PC-3 (cell line): ENCODE measurements at places on chromosomes 3 and 15. TPM values are rescaled to one million over a fixed set of nuclear protein-coding genes. Genes with fewer than 3 reads are reported as not detected.

- DNase-seq = no peak
- no peak overlapping the region for H3K4me3 ChIP-seq
- no peaks in the 10 kb centered on the region for H3K27me3 ChIP-seq
- H3K4me1 ChIP-seq = peaks cover 17% of the 10 kb centered on the region
- no peak overlapping the region for H3K27ac ChIP-seq
These were observed 3.1 kb upstream of the PLA2G4F start for GRCh38 chr15:42159381-42160015.

GRCh38 chr3:188270423-188270972 lies 116.5 kb downstream of the LPP start:
- H3K4me3 ChIP-seq = no peak overlapping the region
- peak; percentile 60 for DNase-seq
- H3K36me3 ChIP-seq = no peaks in the 10 kb centered on the region
- H3K4me1 ChIP-seq = peaks cover 80% of the 10 kb centered on the region

- H3K36me3 ChIP-seq = no peaks in the 10 kb centered on the region
- H3K4me3 ChIP-seq = no peak overlapping the region
These were observed 79.3 kb downstream of the MDFIC2 start for GRCh38 chr3:70233112-70233511.

GRCh38 chr15:44537735-44538240 lies 841 bp downstream of the EIF3J start:
- peak overlapping the region; percentile 85 for H3K27ac ChIP-seq
- peak; percentile 36 for DNase-seq
- peaks cover 33% of the 10 kb centered on the region for H3K4me1 ChIP-seq
- H3K27me3 ChIP-seq = no peaks in the 10 kb centered on the region
- H3K36me3 ChIP-seq = peaks cover 23% of the 10 kb centered on the region

- no peak for DNase-seq
- no peaks in the 10 kb centered on the region for H3K27me3 ChIP-seq
- no peak overlapping the region for H3K27ac ChIP-seq
- no peak overlapping the region for H3K4me3 ChIP-seq
These were observed 170.9 kb upstream of the THBS1 start for GRCh38 chr15:39409876-39410530.

RUBCN gene
- 24.5 and 32.9 TPM in 2 replicates for total RNA-seq

FBXL2 gene
- 7.2 and 9.4 TPM in 2 replicates for total RNA-seq

BMF gene
- total RNA-seq = 0.95 and 5.2 TPM in 2 replicates

TEX9 gene
- 2.4 and 3.3 TPM in 2 replicates for total RNA-seq

HRG gene
- not detected in 2 replicates for total RNA-seq
